ENCODE measurements at places on chromosomes 2 and 18. TPM values are rescaled to one million over a fixed set of nuclear protein-coding genes. Genes with fewer than 3 reads are reported as not detected.

GRCh38 chr18:13216092-13216582 lies 2.4 kb upstream of the LDLRAD4 start:
- peak overlapping the region; percentile 25 for H3K27ac ChIP-seq
- peaks cover 16% of the 10 kb centered on the region for H3K4me1 ChIP-seq
- no peaks in the 10 kb centered on the region for H3K36me3 ChIP-seq

GRCh38 chr2:109324861-109325260 lies 195.9 kb downstream of the SH3RF3 start:
- no peak for DNase-seq
- H3K36me3 ChIP-seq, result no peaks in the 10 kb centered on the region
- H3K27ac ChIP-seq, result no peak overlapping the region
- H3K27me3 ChIP-seq, result no peaks in the 10 kb centered on the region

- no peaks in the 10 kb centered on the region for H3K27me3 ChIP-seq
- H3K4me1 ChIP-seq, result no peaks in the 10 kb centered on the region
- DNase-seq, result no peak
- H3K36me3 ChIP-seq, result no peaks in the 10 kb centered on the region
Measured at GRCh38 chr18:32258558-32259204, 68.8 kb downstream of the MEP1B start.

- peaks cover 31% of the 10 kb centered on the region for H3K27me3 ChIP-seq
- no peak for DNase-seq
- H3K4me1 ChIP-seq, result peaks cover 30% of the 10 kb centered on the region
- no peaks in the 10 kb centered on the region for H3K36me3 ChIP-seq
- H3K27ac ChIP-seq, result no peak overlapping the region
Measured at GRCh38 chr2:73172963-73173362, 29.4 kb upstream of the NOTO start.

DNA sequence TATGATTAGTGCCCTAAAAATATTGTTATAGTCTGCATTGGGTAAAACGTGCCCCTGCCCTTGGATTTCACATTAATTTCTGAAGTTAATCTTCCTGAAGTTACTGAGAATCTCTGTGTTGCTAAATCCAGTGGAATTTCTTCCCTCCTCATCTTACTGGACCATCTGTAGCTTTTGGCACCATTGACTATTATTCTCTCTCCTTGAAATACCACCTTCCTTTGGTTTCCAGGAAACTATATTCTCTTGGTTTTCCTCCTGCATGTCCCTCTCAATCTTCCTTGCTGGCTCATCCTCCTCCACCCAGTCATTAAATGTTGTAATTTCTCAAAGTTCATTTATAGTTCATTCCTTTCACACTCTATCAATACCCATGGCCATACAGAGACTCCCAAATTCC lies 110.6 kb upstream of the SLC35G4 start:
- no peak overlapping the region for H3K4me3 ChIP-seq
- no peaks in the 10 kb centered on the region for H3K4me1 ChIP-seq
- H3K36me3 ChIP-seq, result no peaks in the 10 kb centered on the region
- H3K27ac ChIP-seq, result no peak overlapping the region
- H3K27me3 ChIP-seq, result no peaks in the 10 kb centered on the region

DNA sequence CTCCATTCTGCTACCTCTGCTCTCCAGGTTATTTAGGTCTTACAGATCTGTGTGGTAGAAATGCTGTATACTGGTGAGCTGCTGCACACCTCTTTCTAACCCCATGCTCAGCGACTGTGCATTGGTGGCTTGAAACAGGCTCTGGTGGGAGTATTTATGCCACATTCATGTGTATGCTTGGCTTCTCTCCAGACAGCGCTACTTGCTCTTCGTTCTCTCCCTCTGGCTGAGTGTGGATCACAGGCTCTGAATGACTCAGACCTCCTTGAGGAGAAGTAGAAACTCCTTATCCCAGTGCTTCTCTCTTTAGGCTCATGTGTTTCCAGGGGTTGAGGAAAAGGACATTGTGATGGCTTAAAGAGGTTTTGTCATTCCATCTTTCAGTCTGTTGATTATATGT lies 54.9 kb downstream of the FHOD3 start:
- H3K27ac ChIP-seq, result no peak overlapping the region
- DNase-seq, result peak; percentile 74
- no peaks in the 10 kb centered on the region for H3K4me1 ChIP-seq
- H3K4me3 ChIP-seq, result no peak overlapping the region

GRCh38 chr2:45728458-45728942 lies 77.0 kb downstream of the PRKCE start:
- H3K27ac ChIP-seq, result no peak overlapping the region
- H3K4me3 ChIP-seq, result no peak overlapping the region
- H3K36me3 ChIP-seq, result no peaks in the 10 kb centered on the region

DNA sequence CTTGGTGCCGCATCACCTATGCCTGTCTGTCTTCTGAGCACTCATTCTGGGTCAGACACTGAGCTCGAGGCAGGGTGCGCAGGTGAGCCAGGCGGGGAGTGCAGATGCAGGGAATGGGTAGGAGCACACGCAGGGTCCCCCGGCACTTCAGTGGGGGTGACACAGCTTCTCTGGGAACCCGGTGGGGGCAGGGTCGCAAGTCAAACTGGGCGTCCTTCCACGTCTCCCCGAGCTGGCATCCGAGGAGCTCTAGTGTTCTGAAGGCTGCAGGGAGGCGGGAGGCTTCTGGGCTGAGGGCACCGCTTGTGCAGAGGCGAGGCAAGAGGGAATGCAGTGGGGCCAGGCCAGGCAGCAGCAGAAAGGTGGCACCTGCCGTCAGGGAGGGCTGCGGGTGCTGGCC lies 86.0 kb downstream of the DGKD start:
- peaks cover 76% of the 10 kb centered on the region for H3K36me3 ChIP-seq
- H3K4me3 ChIP-seq, result no peak overlapping the region
- peaks cover 3% of the 10 kb centered on the region for H3K4me1 ChIP-seq
- H3K27me3 ChIP-seq, result no peaks in the 10 kb centered on the region

DNA sequence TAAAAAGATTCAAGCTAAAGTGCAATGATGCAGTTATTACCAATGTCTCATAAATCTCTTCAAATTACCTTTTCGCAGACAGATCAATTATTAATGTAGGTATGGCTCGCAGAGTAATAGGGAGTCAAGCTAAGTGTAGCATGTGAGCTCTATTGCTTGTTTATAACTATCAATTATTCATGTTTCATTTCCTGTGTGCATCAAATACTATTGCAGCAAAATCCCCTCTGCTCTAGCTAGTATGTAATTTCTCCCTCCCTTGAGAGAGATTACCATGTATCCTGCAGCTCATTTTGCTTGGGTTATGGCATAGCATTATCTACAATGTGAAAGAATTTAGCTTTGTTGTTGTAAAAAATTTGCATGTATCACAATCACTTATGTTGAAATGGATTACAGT lies 65.6 kb upstream of the SCN1A start:
- H3K4me1 ChIP-seq, result no peaks in the 10 kb centered on the region
- no peak overlapping the region for H3K27ac ChIP-seq
- DNase-seq, result no peak
- no peaks in the 10 kb centered on the region for H3K36me3 ChIP-seq
- H3K27me3 ChIP-seq, result no peaks in the 10 kb centered on the region

DNA sequence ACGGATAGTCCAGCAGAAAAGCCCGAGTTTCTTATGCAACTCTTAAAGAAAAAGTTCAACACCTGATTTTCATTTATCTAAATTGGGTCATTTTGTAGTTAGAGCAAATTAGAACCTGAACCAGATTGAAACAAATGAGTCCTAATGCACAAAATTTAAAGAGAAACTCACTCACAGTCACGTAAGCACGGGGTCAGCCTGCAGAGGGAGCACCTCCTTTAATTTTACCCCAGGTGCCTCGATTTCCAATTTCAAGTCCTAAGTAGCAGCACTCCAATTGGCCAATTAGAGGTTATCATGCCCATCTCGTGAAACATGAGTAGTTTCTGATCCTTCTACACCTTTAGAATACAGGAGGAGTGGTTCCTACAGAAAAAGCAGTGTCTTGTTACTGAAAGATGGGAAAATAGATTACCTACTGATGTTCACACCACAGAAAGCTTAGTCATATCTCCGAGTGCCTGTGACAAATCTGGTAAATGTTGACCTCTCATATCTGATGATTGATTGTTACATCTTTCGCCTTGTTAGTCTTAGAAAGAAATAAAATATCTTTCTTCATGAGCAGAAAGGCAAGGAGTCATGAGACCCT lies 1929.8 kb upstream of the LRRTM1 start:
- H3K36me3 ChIP-seq, result no peaks in the 10 kb centered on the region
- no peak for DNase-seq
- no peak overlapping the region for H3K4me3 ChIP-seq
- no peak overlapping the region for H3K27ac ChIP-seq
- no peaks in the 10 kb centered on the region for H3K27me3 ChIP-seq

DNA sequence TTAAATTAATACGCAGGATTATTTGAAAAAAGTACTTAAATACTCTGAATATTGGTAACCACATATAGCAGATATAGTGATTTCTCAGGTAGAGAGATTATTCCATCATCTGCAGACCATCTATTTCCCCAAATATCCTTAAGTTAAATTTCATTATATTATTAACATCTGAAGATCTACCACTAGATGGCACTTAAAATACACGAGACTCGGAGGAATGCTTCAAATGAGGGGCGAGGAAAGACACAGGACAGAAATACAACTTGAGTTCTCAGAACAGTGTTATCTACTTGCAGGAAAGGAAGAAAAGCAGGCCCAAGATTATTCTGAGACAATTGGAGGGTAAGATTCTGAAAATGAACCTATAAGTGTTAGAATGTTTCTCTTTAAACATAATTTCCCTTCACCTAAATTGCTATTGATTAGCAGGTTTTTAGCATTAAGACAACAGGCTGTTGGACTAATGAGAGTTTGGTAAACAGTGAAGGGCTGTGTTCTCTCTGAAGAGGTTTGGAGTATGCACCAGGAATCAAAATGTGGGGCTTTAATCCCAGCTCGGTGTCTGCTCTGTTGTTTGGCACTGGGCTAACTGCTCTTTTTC lies 76.9 kb upstream of the GCFC2 start:
- no peak overlapping the region for H3K4me3 ChIP-seq
- H3K36me3 ChIP-seq, result no peaks in the 10 kb centered on the region
- no peaks in the 10 kb centered on the region for H3K27me3 ChIP-seq
- H3K4me1 ChIP-seq, result peaks cover 4% of the 10 kb centered on the region

DNA sequence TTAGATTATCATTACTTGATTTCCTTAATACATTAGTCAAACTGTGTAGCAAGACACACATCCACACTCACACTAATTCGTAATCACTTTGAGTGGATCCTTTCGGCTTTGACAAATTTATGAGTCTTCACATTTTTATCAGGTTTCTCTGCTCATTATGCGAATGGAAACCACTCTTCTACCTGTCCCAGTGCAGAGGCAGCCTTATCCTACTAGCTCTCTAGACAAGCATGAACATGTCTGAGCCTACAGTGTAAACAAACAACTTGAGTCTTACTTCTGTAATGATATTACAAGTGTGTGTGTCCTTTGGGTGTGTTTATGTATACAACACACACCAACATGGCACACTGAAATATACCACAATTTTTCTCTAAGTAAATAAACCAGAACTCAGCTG lies 361.9 kb upstream of the CHST9 start:
- H3K27me3 ChIP-seq, result no peaks in the 10 kb centered on the region
- H3K4me3 ChIP-seq, result no peak overlapping the region
- DNase-seq, result no peak
- H3K27ac ChIP-seq, result no peak overlapping the region
- H3K36me3 ChIP-seq, result no peaks in the 10 kb centered on the region

DNA sequence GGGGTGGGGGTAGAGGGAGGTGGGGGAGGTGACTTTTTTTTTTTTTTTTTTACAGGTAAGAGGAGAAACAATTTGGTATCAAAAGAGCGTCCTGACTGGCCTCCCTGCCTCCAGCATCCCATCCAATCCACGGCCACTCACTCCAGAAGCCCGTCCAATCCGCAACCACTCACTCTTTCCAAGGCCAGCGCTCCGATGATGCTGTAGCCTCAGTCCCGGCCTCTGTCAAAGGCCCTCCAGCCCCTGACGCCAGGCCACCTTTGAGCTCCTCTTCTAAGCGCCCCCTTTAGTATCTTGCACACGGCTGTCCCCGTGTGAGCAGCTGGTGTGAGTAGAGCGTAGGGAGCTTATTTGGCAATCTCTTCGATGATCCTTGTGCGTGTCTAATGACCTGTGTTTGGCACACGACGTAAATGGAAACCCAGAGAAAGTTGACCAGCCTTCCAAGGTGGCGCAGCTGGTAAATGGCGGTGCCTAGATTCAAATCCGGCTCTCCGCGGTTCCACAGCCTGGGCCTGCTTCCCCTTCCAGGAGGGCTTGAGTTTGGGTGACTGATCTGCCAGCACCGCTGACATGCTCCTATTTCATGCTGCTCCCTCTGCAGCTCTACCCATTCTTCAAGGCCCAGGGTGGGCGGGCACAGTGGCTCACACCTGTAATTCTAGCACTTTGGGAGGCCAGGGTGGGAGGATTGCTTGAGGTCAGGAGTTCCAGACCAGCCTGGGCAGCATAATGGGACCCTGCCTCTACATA lies 23.8 kb upstream of the PXDN start:
- H3K36me3 ChIP-seq, result no peaks in the 10 kb centered on the region
- no peaks in the 10 kb centered on the region for H3K27me3 ChIP-seq
- no peak for DNase-seq
- no peaks in the 10 kb centered on the region for H3K4me1 ChIP-seq
- no peak overlapping the region for H3K27ac ChIP-seq

Gene NT5C1B
- not detected for total RNA-seq

Gene PROKR1
- 2.2 TPM for total RNA-seq

Measured in spinal cord (tissue), 10 donors.